Upper lobe of left lung (tissue), 6 donors: ENCODE measurements at places on chromosomes 13 and 19. TPM values are rescaled to one million over a fixed set of nuclear protein-coding genes. Genes with fewer than 3 reads are reported as not detected.

GRCh38 chr19:40785526-40785925, 7.5 kb downstream of the RAB4B start:
- DNase-seq: no peak

DNA sequence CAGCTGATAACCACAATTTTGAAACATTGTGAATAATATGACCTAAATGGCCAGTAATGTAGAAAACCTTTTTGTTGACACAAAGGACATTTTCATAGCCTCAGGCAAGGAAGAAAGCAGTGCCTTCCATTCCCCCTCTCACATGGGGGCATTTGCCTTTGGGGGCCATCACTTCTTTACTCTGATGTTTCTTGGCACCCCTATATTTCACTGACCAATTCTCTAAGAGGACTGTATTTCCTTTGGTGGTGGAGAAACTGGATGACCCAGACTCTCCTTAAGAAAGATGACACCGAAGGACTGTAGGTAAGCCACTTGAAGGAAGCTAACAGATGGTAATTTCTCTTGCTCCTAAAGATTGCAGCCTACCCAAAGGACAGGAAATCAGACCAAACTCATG, 254.6 kb downstream of the DCLK1 start:
- no peak for DNase-seq

- DNase-seq: peak; percentile 99
Observed at GRCh38 chr19:12782424-12783290, 7.3 kb upstream of the HOOK2 start.

GRCh38 chr13:24668955-24669582, 11.1 kb upstream of the ATP12A start:
- DNase-seq: no peak

Gene RGS9BP
- total RNA-seq: 4.7 TPM

Gene WDR88
- total RNA-seq: not detected

Gene ATP4A
- not detected for total RNA-seq
